ENCODE measurements at places on chromosomes 7 and 10.
A peak's percentile ranks its signal among the peaks of the same experiment; 100 is the strongest.

DNA sequence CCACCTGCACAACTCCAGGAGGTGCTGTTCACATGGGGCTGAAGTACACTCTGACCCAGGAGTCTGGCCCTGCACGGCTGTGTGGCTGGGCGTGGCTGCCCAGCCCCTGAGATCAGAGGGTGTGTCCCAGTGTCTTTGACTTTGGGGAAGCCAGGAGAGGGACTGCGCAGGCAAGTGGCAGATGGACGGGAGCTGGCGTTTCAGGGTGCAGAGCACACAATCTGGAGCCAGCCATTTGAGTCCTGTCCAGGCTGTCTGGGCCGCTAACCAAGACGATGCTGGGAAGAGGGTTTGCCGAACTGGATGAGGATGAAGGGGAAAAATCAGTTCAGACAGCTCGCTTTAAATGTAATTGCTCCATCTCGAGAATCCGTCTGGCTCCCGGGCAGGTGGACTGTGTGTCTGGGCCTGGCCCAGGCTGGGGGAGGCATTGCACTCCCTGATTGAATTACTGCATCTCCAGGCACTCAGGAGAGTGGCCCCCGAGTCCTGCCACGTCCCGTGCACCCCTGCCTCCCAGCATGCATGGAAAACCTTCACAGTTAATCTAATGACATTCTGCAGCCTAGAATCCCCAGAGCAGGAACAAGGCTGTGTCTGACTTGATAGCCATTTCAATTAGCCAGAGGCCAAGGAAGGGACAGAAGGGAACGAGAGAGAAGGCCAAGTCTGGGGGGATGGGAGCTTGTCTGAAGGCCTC is 120.8 kb upstream of the NANOS1 start:
- no peak for DNase-seq

DNA sequence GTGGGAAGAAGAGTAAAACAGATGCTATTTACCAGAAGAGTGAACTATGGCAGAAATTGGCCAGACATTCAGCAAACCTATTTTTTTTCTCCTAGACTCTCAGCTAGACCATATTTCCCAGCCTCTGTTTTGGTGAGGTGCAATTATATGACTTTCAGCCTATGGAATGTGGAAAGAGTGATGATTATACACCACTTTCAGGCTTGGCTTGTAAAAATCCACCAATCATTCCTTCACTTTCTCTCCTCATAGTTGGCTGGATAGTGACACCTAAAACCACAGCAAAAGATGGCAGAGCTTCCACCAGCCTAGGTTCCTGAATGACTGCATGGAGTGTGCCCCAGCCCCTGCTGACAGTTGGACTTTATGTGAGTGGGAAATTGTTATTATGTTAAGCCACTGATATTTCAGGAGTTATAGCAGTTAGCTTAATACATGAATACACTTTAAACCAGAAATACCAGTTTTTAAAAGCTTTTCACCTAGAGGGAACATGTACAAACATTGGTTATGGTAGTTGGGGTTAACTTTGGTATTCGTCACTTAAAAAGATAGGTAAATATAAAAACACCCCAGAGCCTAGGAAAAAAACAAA is 19.1 kb upstream of the TNKS2 start:
- peak; percentile 10 for DNase-seq

DNA sequence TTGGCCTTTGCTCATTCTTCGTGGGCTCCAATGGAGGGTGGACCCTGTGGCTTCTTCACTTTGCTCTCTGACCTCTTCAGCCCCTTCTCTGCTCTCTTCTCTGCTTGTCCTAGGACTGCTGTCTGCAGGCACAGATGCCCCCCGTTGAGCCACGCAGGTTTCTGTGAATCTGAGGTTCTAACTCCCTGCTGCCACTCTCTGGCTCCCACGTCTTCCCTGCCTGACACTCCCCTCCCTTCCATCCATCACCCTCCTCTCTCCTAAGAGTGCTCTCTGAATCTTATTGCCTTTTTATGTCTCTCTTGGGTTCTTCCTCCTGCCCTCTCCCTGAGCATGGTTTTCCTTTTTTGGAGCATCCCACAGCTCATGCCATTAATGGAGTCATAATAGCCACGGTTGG is 499.5 kb upstream of the GALNT17 start:
- DNase-seq: no peak

DNA sequence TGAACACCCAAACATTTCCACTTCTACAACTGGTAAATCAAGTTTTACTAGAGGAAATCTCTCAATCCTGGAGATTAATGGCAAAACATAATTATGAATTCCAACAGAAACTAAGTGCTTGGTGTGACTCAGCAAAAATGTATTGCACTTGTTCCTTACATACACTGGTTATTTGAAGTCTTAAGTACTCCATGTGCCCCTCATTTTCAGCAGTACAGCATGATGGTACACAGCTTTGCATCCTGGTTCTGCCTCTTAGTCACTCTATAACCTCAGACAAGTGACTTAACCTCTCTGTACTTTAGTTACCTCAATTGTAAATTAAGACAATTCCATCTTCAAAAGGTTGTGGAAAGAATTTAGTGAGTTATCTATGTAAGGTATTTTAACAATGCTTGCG is 12.9 kb downstream of the SLC16A12 start:
- DNase-seq: peak; percentile 22

DNA sequence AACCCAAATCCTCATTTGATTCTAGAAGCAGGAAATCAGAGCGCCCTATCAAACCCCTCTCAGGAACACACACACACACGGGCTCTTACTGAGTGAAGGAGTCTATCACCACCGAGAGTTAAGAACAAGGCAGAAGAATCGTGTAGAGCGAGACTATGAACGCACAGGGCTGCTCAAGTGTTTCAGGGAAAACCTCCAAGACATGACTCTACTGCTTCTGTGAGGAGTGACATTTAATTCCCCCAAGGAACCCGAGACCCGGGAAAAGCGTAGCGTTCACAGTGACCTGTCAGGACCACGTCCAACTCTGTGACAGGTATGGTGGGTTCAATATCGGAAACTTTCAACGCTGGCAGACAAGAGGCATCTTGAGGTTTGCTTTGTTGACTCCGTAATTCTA is 21.6 kb downstream of the PITRM1 start:
- DNase-seq: no peak

DNA sequence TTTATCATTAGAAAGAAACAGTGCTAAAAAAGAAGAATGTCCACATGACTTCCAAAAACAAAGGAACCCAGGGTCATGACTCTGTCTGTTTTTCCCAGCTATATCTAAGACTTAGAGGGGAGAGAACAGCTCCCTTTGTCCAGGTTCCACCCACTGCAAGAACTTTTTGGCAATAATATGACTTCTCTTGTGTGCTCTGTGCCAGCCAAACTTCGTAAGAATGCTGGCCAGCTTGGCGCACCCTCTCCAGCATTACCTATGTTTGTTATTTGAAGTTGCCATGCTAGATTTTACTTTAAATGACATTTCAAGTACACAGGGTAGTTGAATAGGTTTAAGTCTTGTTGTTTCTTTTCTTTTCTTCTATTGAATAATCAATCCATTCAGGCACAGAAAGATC is 371.4 kb downstream of the KCNMA1 start:
- no peak for DNase-seq

DNA sequence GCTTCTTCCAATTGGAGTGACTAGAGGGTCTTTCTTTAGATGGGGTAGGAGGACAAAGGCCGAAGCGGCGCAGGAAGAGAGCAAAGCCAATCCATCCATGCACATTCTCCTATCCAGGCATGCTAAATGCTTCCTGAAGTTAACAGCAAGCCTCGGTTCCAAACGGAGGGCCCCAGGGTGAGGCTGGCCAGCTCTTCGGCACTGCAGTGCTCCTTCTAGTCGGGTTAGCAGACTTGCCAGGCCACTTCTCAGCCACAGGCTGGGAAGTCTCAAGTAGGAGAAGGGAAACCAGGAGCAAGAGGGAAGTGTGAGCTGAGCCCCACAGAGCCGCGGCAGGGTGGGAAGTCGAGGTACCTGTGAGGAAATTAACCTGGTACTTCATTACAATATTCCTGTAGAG is 253.8 kb upstream of the INHBA start:
- no peak for DNase-seq

DNA sequence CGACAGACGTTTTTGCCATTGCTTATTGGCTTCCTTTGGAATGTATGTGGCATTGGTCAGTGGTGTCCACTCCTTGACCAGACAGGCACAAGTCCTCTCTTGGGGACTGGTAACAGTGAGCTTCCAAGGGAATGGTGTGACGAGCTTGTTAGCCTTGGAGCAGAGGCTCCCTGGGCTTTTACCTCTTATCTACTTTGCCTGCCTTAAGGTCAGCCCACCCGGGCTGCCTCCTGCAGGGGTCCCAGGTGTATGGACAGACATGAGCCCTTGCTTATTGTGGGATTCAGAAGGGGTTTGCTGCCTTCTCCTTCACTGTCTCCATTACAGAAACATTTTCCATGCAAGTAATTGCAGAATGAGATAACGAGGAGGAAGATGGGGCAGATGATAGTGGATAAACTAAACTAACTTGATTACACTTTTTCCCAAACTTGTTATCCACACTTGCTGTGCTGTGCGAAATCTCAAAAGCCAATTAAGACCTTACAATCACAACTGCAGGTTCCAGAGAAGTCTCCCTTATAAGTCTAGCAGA is 29.7 kb downstream of the PLPP4 start:
- no peak for DNase-seq

DNA sequence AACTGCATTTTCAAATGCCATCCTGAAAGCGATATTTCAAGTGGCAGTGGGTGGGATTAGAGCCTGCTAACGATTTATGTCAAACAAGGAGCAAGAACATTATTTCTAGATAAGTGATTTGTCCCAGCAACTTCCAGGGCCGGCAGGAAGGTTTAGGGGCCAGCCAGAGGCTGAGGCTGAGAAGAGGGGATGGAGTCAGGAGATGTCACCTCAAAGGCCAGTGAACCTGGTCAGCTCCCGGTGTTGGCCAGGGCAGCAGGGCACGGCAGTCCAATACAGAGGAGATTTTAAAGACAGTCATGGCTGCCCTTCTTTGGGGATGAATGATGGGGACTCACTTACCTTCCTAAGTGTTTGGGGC is 105.7 kb upstream of the PPIF start:
- DNase-seq: no peak

- peak; percentile 39 for DNase-seq
Observed at GRCh38 chr7:114481999-114482398, 67.4 kb downstream of the FOXP2 start.

DNA sequence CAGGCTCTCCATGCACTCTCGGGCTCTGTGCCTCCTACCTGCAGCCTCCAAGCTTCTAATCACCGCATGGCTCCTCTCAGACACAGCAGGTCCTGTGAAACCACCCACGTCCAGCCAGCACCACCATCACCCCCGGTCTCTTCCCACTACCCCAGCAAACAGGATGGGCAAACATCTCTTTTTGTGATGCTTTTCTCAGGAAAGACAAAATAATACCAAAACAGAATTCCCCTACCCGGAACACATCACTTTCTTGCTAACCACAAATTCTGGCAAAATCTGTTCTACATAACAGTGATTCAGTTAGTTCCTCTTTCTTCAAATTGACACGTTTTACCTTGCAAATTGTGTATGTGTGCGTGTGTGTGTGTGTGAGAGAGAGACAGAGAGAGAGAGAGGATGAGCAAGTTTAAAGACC is 6.5 kb downstream of the SNX8 start:
- DNase-seq: no peak

DNA sequence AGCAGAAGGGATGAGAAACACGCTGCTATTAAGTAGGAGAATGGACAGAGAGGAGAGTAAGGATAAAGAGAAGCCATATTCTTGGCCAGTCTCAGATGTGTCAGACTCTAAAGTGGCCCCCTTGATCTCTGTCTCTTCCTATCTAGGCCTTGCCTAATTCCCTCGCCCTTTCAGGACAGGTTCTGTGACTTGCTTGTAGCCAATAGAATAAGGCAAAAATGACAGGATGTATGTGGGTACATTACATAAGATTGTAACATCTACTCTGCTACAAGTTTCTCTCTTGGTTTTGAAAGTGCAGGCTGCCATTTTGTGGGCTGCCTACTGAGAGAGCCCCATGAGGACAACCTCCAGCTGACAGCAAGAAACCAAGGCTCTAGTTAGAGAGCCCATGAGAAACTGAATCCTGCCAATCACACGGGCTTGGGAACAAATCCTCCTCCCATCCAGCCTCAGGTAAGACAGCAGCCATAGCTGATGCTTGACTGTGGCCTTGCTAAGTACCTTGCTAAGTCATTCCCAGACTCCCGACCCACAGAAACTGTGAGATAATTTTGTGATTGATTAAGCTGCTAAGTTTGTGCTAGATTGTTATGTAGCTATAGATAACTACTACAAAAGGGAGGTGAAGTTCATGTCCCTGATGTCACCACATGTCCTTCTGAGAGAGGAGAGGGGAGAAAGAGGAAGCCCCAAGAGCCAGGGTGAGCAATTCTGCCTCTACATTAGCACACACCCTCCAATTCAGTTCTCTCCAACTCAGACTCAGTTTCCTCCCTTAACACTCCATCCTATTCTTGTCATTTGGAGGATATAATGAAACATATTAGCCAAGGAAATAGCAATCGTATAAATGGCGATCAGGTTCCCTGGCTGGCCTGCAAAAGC is 185.5 kb downstream of the SGMS1 start:
- no peak for DNase-seq

DNA sequence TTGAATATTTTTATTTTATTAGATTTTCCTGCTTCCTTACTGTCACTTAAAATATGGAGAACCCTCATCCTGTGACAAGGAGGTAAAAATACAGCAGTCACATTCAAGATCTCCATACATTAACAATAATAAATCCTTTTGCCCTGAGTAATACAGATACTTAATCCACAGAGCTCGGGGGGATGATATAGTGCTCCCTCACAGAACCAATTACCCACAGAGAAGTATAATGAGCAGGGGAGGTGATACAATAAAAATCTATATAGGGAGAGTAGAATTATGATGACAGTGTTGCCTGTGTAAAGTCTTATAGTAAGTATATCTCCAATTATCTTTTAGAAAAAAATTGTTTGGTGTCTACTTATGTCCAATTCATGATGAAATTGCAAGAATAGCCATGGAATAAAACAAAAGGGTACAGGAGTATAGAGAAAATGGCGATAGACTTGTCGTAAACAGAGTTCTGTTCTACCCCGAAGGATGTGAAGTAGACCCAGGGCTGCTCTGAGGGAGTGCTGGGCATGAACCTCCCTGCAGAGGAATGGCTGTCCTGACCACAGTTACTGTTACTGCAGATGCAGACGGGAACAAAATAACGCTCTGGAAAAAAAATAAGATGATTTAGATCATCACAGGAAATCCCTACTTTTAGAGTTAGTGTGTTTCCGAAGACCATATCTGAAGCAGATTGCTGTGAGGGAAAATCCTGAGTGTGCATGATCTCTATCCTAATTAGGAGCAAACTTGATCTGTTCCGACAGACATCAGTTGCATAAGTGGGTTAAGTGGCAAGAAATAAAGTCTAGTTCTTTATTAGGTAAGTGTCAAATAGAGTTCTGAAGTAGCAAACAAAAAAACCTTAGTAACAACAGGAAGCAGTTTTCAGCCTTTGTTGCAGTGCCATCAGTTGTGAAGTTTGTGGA is 123.7 kb downstream of the KAT6B start:
- DNase-seq: peak; percentile 45

- DNase-seq: peak; percentile 89
Observed at GRCh38 chr10:58107506-58107905, 160.2 kb downstream of the IPMK start.

- no peak for DNase-seq
Observed at GRCh38 chr7:136123352-136123751, 146.2 kb upstream of the MTPN start.

- DNase-seq: no peak
Observed at GRCh38 chr7:140261522-140261921, 84.7 kb upstream of the KDM7A start.

All from fibroblast of skin of abdomen (primary cell).